ENCODE measurements at places on chromosomes 2 and 18.

GRCh38 chr2:157732596-157732995, 103.9 kb upstream of the ACVR1C start:
- no peak for DNase-seq

DNA sequence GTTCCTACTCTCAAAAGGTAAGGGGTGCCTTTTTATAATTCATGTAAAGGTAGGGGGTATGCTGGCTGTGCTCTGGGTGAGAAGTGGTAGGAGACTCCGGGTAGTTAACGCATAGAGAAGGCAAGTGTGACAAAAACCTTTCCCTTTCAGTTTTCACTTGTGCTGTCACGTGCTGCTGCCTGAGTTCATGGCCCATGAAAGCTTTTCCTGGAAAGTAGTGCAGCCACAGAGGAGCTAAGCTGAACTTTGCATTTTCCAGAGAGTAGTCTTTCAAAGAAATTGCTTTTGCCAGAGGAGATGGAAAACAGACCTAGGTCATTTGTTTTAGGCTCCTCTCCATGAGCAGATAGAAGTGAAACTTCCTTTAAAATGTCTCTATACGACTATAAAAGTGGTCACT, 44.7 kb downstream of the THSD7B start:
- no peak for DNase-seq

DNA sequence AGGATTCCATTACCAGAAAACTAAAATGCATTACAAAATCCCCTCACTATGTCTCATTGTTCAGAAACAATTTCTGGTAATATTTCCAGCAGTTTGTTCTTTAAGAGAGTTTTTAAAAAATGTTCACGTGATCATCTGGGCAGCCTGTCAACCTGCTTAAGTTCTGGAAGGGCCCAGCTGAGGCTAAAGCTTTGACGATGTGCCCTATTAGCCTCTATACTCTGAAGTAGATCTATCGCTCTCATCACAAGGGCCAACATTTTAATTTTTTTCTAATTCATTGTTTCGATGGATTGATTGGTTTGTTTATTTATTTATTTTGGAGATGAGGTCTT, 205.8 kb downstream of the PRKCE start:
- no peak for DNase-seq

DNA sequence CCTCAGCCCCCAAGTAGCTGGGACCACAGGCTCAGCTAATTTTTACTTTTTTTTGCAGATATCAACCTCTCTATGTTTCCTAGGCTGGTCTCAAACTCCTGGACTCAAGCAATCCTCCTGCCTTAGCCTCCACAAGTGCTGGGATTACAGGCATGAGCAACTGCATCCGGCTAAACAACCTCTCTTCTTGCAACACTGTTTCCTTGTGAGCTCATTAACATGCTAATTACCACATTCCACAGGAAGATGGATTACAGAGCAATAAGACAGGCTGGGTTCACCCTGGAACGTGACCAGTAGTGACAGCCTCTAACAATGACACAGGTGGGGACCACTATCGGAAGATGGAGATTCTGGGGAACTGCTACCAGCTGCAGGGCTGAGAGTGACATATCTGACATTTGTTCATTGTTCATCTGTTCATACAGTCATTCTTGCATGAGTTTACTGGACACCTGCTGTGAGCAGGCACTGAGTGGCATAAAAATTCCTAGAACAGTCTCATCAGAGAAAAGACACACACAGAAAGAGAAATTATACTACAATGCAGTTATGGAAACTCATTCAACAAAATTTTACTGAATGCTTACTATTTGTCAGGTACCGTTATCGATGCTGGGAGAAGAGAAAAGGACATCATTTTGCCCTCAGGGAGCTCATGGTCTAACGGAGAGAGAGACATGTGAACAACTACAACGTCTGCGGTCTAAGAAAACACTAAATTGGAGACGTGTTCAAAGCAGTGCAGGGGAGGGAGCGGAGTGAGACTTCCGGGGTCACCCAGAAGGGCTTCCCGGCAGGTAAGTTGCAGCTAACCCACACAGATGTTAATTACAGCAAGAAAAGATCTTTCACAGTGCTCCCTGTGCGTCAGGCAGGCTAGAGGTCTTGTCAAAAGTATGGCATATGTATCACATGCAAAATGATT, 37.6 kb downstream of the PROC start:
- DNase-seq, result no peak

GRCh38 chr2:168773719-168774521, 28.5 kb upstream of the NOSTRIN start:
- no peak for DNase-seq

DNA sequence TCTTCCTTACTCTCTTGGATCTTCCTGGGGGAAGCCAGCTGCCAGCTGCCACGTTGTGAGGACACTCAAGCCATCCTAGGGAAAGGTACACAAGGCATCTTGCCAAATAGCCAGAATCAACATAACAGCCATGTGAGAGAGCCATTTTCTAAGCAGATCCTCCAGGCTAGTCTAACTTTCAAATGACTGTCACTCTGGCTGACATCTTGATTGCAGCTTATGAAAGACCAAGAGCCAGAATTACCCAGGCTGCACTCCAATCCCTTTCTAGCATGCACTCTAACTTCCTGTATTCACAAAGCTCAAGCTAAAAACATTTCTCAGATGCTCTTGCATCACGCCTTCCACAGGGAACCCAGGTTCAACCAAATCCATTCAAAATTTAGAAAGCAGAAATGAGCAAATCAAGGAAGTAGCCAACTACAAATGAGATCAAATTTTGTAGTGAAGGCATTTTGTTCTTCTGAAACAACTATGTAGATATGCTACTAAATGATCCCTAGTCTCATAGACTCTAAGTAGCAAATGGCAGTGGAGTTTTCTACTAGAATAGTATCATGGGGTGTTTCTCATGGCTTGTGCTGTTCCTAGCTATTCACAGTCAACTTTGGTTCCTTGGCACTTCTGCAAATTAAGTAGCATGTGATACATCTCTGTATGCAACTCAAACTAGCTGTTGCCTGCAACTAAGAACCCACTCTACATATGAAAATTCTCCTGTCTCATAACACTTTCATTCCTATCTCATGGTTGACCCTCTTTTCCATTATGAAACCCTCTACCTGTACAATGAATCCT, 281.9 kb downstream of the ZEB2 start:
- DNase-seq, result no peak

DNA sequence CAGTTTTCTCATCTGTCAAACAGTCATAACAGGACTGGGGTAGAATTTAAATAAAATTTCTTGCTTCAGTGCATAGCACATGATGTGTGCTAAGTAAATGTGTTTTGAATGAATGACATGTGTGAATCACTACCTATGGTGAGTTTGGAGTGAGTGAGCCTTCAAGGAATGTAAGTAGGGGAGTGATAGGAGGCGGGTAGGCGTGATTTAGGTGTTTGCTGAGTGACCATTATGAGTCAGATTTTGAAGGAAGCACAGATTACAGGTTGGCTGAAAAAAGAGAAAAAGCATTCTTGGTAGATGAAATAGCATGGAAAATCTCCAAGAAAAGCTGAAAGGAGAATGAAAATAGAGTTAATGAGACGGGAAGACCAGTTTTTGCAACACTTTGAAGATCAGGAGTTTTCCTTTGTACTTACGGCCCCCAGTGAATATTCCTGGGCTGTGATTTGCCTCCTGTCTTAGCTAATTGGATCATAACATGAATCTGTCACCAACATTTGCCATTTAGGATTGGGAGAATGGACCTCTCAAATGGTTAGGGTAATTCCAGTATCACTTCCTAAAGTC, 136.9 kb upstream of the GATA6 start:
- DNase-seq, result no peak

- no peak for DNase-seq
Observed at GRCh38 chr2:154589514-154589913, 109.0 kb upstream of the KCNJ3 start.

DNA sequence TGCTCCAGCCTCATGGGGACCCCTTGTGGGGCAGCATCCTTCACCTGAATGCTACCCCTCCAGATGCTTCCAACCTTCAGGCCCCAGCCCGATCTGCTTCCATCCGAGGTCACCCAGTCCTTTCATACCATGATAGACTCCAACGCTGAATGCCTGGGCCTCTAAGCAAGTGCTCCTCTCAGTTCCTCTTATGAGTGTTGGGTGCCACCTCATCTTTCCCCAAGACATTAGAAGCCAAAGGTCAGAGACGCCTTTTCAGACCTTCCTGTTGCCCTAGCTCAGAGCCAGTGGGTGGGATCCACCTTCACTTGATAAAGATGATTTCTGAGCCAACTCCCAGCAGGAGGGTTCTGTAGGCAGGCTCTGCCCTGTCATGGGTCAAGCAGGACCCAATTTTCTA, 174.5 kb upstream of the MGAT5 start:
- no peak for DNase-seq

DNA sequence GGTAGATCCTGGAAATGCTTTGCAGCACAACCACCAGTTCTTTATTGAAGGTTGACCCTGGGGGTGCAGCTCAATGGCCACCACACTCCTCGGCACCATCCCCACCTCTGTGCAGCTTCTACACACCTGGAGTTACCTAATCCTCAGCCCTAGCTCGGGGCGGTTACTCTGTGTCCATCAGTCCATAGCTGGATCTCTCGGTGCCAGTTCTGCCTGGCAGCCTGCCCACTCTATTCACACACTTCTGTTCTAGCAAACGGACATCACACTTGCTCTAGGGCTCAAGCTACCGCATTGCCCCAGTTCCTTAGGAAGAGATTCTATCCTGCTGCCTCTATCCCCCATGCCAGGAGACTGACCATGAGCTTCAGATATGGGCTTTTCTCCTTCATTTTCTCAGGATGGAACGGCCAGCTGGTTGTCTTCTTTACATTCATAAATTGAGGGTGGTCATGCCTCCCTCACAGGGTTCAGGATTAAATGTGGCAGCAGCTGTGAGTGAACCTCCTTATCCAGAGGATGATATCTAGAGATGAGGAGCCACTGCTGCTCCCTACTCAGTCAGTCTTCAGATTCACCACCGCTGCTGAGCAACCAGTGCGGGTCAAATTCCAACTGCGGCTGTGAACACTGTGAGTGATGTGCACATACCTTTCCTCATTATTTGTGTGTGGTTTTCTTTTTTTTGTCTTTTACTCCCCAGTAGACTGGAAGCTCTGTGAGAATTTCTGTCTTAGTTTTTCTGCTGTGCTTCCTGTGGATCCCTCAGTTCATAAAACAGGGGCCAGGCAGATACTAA, 66.9 kb upstream of the TRIB2 start:
- DNase-seq, result no peak

- DNase-seq, result no peak
Observed at GRCh38 chr18:39434223-39434920, 1868.8 kb upstream of the CELF4 start.

GRCh38 chr2:234242459-234242836, 191.9 kb downstream of the SPP2 start:
- DNase-seq, result no peak

- DNase-seq, result no peak
Observed at GRCh38 chr2:158828378-158829164, 33.5 kb downstream of the DAPL1 start.

- no peak for DNase-seq
Observed at GRCh38 chr2:39696101-39696553, 30.4 kb downstream of the TMEM178A start.

GRCh38 chr2:235227590-235227989, 266.3 kb upstream of the AGAP1 start:
- no peak for DNase-seq

DNA sequence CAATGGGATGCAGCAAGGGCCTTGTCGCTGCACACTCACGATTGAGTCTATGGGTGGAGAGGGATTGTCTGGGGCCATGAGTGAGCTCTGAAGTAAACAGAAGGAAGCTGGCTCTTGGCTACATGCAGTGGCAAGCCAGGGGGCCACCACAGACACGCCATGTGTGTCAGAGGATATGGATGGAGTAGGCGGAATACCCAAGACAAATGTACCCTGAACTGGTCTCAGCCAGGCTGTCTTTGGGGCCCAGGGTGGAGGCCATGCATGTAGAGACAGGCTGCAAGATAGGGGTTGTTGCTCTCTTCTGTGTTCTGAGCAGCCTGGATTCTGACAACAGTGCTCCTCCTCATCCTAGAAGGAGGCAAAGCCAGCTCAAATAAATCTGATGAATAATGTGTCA, 24.0 kb upstream of the ITGA6 start:
- no peak for DNase-seq

DNA sequence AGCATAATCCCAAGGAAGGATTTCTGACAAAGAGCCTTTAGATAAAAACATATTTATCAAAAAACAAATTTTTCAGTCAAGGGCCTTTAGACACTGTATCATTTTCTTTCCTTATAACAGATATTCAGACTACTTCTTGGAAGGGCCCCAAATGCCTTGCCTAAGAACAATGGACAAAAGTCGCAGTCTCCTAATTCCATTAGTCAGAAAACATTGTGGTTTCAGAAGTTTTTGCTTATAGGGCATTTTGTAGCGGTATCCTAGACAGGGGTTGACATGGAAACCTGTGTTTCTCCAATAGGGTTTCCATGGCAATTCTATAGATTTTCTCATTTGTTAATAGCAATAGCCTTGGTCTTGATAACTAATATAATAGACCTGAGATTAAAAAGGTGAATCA, 36.7 kb upstream of the AGPS start:
- no peak for DNase-seq

GRCh38 chr2:48855142-48855541, 99.6 kb upstream of the LHCGR start:
- no peak for DNase-seq

- no peak for DNase-seq
Observed at GRCh38 chr2:198597648-198598047, 793.3 kb downstream of the PLCL1 start.

DNA sequence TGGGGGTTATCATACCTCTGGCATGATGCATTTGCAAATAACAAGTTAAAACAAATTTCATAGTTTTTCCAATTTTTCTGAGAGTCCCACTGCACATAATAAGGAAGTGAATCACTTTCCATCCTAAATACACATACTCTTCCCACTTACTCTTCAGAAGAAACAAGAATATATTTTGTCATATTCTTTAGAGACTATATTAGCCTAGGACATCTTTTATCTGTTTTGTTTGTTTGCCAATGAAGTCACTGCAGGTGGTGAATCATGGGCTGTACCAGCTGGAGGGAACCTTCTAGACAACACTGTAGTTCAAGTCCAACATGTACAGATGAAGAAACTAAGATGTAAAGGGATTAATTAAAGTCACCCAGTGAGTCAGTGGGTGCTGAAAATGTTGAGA, 116.8 kb downstream of the XIRP2 start:
- DNase-seq, result no peak

GRCh38 chr2:238445409-238446190, 18.9 kb downstream of the ASB1 start:
- DNase-seq, result no peak

DNA sequence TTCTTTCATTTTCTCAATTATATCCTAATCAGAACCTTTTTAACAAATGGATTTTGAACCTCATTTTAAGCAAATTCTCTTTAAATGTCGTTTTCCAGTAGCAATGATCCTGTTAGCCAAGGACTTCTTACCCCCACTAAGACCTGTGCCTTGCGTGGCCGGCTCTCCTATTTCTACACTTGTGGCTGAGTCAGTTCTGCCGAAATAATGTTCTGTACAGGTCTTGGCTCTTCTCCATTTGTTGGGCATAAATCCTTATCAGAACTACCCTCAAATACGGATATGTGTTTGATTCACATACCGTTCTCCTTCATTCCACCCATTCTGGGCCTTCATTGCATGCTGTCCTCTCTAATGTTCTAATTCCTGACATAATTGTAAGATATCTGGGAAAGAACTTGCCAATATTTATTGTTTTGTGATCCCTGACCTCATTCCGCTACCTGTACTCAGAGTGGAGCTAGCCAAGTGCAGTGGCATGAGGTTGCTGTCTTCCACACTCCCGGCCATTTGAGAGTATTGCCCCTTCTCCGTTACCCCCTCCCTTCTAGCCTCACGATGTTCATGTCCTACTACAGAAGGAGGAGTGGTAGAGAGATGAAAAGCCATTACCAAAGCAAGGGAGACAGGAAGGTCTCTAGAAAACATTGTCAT, 78.7 kb downstream of the MYOM1 start:
- DNase-seq, result no peak

GRCh38 chr2:239822146-239822831, 202.9 kb downstream of the NDUFA10 start:
- no peak for DNase-seq

All from cortex of kidney (tissue), 1 donor.